Cortex of kidney (tissue), 1 donor: ENCODE measurements at places on chromosomes 6 and 20.

- no peak for DNase-seq
Measured at GRCh38 chr6:127053032-127053874, 65.2 kb upstream of the RSPO3 start.

DNA sequence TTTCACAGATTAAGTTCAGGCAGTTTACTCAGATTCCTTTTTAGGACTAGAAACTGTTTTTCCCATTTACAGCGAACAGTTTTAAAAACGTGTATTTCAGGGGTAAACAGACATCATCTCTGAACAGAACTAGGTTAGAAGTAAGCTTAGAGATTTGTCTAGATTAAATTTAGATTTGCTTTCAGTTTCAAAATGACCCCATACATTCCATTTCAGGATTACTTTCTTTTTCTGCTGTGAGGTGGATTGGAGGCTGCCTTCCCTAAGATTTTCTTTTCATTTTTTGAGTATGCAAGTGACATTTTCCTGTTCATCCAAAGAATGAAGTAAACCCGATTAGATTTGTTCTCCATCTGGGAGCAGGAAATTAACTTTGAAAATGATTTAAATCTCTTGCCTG, 747.2 kb downstream of the KHDRBS2 start:
- no peak for DNase-seq

DNA sequence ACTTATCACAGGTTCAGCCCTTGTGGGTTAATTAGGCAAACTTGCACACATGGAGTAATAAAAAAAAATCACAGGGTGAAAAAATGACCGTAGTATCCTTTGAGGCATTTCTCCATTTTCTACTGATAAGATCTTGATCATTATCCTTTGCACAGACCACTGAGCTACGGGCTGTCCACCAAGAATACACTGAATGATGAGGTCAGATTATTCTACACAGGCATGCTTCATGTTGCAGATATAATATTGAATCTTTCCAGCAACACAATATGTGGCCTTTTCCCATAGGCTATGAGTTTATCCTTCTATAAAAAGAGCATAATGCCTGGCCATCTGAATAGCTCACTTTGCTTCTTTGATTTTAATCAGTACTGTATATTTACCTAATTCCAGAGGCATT, 168.9 kb downstream of the FRK start:
- no peak for DNase-seq

DNA sequence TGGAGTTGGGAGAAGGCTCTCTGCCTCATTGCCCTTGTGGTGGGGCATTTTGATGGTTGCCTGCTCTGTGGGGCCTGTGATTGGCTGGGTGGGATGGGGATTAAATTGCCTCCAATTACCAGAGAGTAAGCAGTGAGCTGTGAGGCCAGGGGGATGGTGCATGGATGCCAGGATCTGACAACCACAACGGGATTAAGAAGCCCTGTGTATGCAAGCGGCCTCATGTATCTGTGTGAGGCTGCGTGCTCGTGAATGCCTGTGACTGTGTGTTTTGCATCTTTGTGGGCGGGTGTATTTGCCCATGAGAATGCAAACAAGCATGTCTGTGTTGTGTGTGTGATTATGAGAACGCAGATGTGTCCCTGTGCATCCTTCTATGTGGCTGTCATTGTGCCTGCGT, 46.1 kb downstream of the CD40 start:
- no peak for DNase-seq

GRCh38 chr20:43243672-43244269, 54.1 kb upstream of the PTPRT start:
- no peak for DNase-seq

DNA sequence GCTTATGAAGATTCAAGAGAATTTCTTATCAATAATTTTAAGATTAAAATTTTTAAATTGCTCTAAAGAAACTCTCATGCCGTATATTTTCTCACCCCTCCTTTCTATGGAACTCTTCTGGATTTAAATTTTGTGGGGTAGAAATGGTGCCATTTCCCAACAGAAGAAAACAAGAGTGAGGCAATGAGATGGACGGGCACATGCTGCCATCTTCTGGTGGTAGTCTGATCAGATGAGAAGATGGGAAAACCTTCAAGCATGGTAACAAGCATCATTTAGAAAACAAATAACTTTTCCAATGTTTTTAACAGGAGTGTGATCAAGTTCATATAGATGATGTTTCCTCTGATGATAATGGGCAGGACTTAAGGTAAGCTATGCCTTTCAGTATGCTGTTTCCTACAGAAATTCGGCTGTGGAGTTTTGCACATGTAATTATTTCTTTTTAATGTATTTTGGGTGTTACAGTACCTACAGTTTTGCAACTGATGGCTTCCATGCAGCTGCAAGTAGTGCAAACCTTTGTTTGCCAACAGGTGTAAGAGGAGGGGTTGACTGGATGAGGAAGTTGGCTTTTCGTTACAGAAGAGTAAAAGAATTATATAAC, 271.4 kb downstream of the EYA4 start:
- DNase-seq, result no peak

- no peak for DNase-seq
Measured at GRCh38 chr6:81977486-81977885, 225.0 kb upstream of the TENT5A start.

DNA sequence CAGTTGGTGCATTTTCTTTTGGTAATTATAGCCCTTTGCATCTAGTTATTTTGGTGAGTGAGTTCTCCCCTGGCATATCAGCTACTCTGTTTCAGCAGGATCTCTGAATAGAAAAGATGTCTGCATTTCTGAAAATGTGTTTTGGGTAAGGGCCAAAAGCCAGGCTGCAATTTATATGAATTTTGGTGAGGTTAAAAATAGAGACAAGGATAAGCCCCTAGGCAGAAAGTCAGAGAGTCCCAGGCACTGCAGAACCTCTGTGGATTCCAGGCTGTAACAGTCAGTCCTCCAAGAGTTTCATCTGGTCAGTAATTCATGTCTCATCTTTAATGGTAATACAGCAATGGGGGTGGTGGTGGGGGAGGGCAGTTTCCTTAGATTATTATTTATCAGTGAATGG, 53.0 kb downstream of the HDGFL1 start:
- no peak for DNase-seq

DNA sequence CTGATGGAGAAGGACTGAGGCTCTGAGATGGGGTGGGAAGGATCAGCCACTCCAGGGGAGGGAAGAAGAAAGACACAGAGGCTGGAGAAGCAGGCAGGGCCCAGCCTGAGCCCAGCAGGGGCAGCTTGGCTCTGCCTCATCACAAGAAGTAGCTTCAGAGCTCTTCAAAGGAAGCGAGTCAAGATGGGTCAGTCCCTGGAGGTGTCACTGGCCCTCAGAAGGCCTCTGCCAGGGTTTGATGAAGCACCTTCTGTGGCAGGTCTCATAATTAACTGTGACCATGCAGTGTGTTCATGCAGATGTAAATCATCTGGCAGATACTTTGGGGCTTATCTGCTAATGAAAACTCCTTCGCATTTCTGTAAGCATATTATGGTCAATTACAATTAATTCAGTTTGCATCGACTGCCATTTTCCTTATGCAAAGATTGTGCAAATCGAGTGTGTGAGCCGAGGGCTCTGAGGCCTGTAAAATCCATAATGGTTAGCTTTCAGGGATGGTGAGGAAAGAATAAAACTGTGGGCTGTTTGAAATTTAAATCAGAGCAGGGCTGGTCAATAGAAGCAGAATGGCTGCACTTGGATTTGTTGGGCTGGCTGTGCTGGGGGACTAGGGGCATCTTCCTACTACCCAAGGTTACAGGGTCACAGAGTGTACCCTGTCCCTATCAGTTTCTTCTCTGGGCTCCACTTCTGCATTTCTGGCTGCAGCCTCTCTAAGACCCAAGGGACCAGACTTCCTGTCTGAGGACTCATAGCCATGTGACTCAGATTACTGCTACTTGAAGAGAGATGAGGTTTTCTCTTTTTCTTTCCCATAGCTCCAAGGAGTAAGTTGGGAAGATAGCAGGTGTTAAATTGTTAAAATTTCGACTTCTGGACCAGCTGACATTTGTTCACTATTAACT, 376.6 kb downstream of the DHX35 start:
- DNase-seq, result no peak

DNA sequence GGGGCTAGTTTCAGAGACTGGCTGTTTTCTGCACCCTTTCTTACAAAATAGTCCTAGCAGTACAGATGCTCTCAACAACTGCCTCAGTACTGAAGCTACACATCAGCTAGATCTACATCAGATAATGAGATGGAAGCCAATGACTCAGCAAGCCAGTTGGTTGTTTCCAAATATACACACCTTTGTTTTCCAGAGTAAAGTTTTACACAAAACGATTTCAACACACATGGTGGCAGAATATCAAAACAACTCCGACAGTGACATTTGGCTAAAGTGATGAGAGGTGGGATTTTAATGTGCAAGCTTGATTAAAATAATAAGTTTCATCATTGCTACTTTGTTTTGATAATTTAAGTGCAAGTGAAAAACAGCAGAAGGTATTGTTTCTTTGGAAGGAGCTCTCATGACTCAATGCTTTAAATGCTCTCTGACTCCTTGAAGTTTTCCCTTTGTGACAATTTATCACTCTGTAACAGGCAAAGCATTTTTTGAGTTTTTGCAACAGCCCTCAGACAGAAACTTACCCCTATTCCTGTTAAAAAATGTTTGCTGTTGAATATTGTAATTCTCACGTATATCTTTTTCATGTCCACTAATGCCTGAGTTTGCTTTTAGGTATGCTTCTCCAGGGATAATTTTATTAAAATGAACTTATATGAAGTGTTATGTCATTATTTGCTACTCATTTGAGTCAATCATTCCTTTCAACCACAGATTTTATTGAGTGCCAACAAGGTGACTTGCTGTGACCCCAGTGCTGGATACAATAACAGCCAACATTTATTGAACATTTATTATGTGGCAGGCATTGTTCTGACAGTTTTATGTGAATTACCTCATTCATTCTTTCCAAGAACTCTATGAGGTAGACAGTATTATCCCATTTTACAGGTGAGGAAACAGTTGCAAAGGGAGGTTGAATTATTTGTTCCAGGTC, 882.0 kb downstream of the TFAP2A start:
- DNase-seq, result no peak

DNA sequence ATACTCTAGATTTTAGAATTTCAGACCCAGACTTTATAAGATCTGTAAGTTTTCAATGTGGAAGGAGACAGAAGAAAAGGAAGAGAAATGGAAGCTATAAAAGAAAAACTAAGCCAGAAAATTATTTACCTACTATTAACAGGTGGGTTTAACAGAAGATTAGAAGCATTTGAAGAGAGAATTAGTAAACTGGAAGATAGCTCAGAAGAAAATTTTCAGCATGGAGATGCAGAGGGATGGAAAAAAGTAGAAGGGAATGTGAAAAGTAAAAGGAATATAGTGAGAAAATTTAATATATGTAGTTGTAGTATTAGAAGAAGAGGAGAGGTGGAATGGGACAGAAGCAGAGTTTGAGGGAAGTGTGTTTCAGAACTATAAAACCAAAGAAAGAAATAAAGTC, 56.1 kb downstream of the QKI start:
- DNase-seq, result no peak

DNA sequence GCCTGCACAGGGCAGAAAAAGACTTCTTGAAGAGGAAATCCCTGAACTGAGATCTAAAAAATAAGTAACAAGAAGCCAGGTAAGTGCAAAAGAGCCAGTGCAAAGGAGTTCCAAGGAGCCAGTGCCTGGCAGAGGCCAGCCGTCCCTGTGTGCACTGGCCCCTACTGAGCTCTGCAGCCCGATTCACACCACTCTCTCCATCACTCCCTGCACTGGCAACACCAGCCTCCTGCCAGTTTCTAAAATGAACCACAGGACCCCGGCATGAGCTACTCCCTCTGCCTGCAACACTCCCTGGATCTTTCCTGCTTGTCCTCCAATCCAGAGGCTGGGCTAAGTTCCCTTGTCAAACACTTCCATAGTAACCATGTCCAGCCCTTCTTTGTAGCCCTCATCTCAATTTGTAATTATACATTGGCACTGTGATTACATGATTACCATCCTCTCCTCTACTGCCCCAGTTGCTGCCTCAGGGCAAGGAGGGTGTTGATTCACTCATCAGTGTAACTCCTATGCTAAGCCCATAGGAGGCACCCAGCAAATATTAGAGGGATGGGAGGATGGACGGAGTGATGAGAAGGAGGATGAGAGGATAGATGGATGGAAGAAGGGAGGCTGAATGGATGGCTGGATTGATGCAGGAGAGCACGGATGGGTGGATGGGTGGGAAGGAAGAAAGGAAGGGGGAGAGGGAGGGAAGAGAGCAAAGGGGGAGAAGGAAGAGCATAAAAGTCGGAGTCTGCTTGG, 49.3 kb downstream of the SIRPA start:
- DNase-seq, result no peak
